A172 (cell line): ENCODE measurements at places on chromosomes 3 and 15. TPM values are rescaled to one million over a fixed set of nuclear protein-coding genes. Genes with fewer than 3 reads are reported as not detected.

Gene GPR149
- not detected in 2 replicates for total RNA-seq

Gene MAPK6
- 72.6 and 92.1 TPM in 2 replicates for total RNA-seq

Gene OCA2
- total RNA-seq: not detected in 2 replicates

Gene IQCF5
- not detected in 2 replicates for total RNA-seq

Gene SCN11A
- total RNA-seq: not detected in 2 replicates

Gene CYFIP1
- 78.1 and 81.4 TPM in 2 replicates for total RNA-seq

Gene CPNE9
- not detected in 2 replicates for total RNA-seq

Gene POC1A
- total RNA-seq: 16.5 and 19.0 TPM in 2 replicates
